ENCODE measurements at places on chromosomes 12 and 14. TPM values are rescaled to one million over a fixed set of nuclear protein-coding genes. Genes with fewer than 3 reads are reported as not detected.

KLRB1 gene
- 17.6 TPM for total RNA-seq

TEAD4 gene
- not detected for total RNA-seq

ZNF664 gene
- 24.5 TPM for total RNA-seq

DNA sequence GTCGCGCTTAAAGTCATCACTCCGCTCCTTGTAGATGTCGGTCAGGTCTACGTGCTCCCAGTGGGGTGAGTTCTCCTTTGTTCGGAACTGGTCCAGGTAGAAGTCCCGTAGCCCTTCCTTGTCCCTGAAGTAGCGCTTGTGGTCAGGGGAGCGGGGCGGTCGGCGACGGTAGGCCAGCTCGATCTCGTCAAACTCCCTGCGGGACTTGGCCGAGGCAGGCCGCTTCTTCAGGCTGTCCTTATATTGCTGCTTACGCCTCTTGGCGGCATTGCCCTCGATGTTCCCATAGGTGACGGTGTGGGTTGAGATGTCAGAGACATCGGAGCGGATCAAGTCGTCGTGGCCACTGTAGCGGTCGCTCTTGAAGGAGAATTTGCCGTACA lies 367.2 kb downstream of the EMP1 start:
- DNase-seq: no peak
- no peak overlapping the region for H3K27ac ChIP-seq
- H3K4me3 ChIP-seq: no peak overlapping the region
- H3K36me3 ChIP-seq: no peaks in the 10 kb centered on the region
- no peaks in the 10 kb centered on the region for H3K27me3 ChIP-seq

DNA sequence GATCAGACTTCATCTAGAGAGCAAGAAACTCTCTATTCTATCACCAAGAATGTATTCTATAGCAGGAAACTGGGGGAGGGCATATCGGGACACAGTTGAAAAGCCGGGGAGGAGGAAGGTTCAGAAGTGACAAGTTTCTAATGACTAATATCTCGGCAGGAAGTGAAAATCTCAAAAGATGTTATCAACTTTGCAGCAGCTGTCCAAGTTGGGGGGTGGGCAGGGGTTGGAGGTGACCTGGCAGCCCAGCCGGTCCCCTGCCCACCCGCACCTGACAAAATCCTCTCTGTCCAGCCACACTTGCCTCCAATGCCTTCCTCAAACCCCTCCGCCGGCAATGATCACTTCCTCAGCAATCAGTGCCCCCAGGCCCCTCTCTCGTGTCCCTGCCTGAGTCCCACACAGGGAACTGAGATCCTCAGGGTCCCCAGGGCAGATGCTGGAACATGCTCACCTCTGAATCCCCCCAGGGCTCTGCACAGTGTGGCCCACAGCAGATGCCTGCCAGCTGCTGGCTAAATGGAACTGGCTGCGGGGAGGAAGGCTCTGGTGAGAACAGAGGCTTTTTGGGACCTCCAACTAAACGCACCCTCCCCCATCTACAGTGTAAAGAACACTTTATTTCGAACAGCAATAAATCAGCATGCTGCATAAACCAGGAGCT lies 43.9 kb downstream of the CCDC88C start:
- H3K4me3 ChIP-seq: peak overlapping the region; percentile 80
- H3K27me3 ChIP-seq: no peaks in the 10 kb centered on the region
- peak; percentile 88 for DNase-seq
- H3K36me3 ChIP-seq: peaks cover 13% of the 10 kb centered on the region
- peaks cover 98% of the 10 kb centered on the region for H3K4me1 ChIP-seq
- peak overlapping the region; percentile 92 for H3K27ac ChIP-seq

GRCh38 chr14:77488558-77488957 lies 10.1 kb downstream of the ISM2 start:
- no peak overlapping the region for H3K27ac ChIP-seq
- no peaks in the 10 kb centered on the region for H3K4me1 ChIP-seq
- no peaks in the 10 kb centered on the region for H3K36me3 ChIP-seq
- no peaks in the 10 kb centered on the region for H3K27me3 ChIP-seq
- DNase-seq: no peak

- H3K36me3 ChIP-seq: no peaks in the 10 kb centered on the region
- no peak overlapping the region for H3K4me3 ChIP-seq
- peaks cover 4% of the 10 kb centered on the region for H3K27me3 ChIP-seq
- H3K27ac ChIP-seq: no peak overlapping the region
These were observed 26.3 kb downstream of the KRT18 start for GRCh38 chr12:52975204-52975603.

- H3K4me1 ChIP-seq: no peaks in the 10 kb centered on the region
- no peak within 1 kb of the TSS for H3K4me3 ChIP-seq
- H3K36me3 ChIP-seq: no peaks in the 10 kb centered on the region
These were observed at the start of gene IFI27 for GRCh38 chr14:94110552-94111181. IFI27 (plus strand) TSS chr14:94110736.
